ENCODE measurements at places on chromosomes 7 and 10.
A peak's percentile ranks its signal among the peaks of the same experiment; 100 is the strongest.

DNA sequence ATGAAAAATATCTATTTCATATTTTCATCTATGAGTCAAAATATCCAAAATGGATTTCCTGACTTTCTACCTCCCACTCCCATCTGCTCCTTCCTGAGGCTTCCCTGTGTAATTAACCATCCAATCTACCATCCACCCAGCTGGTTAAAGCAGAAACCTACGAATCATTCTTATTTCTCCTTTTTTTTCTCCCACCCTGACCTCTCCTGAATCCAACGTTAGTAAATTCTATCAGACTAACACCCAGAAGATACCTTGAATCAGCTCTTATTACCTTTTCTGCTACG, 3.7 kb upstream of the LIPF start:
- no peak for DNase-seq

DNA sequence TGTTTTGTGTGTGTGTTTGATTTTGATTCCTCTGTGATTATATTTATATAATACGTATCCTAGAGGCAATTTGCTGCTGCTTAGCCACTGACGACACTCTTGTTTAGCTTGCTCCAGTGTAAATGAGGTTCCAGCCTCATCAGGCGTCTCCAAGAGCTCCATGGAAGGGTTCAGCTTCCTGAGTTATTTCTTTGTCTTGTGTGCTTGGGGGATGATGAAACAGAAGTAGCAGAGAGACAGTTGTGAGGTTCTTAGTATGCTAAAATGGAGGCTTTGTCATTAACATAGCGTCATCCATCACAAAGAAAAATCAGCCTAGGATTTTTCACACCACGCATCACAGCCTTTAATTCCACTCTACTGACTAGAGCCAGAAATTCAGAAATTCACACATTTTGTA, 85.1 kb downstream of the KLF6 start:
- DNase-seq: no peak

DNA sequence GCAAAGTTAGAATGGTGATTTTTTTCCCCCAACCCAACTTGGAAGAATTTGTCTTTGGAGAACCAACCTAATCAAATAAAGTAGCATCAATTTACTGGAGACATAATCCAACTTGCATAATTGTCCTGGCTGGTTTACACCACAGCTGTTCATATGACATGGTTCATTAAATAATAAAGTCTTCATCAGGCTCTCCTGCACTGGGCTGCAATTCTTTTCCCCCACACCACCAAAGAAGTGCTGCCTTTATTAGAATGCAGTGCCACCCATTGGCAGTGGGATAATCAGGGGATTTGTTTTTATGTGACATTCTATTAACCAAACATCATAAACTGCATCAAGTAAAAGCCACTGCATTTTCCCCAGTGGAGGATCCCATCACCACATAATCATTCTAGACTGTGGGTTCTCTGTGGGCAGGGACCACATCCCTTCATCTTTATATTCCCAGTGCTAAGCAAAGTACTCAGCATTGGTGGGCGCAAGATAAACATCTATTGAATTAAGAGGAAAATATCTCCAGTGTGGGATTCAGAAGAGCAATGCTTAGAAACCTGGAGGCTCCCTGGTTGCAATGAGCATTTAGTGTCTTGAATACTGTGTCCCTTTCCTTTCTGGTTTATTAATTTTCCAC, 322.0 kb downstream of the KCNMA1 start:
- no peak for DNase-seq

DNA sequence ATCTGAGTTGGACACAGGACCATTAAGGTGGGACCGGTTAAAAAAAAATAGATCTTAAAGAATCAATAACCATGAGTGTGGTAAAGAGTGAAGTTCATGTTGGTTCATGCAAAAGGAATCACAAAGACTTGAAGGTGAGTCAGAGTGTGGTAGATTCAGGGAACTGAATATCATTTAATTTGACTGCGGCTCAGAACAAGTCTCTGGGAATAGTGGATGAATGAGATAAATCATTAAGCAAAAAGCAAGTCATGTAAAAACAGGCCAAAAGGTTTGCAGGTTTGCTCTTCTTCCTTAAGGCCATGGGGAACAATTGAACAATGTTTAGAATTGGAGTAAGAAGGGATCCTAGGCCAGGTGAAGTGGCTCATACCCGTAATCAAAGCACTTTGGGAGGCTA, 385.8 kb downstream of the ETV1 start:
- no peak for DNase-seq

DNA sequence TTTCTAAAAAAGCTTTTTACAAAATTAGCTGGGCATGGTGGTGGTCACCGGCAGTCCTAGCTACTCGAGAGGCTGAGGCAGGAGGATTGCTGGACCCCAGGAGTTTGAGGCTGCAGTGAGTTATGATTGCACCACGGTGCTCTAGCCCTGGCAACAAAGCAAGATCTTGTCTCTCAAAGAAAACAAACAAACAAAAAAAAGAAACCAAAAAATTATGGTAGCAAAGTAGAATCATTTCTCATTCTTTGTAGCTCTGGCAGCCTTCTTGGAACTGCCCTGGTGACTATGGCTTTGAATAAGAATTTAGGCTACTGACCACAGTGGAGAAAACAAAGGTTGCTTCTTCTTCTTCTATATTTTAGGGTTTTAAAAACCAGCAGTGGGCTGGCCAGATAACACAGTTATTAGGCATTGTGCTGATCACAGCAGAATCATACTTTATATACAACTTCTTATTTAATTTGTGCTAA, 41.9 kb upstream of the PRKAR2B start:
- DNase-seq: no peak

- DNase-seq: no peak
These were observed 83.4 kb upstream of the SMNDC1 start for GRCh38 chr10:110387983-110388686.

- DNase-seq: no peak
These were observed 36.4 kb downstream of the ZRANB1 start for GRCh38 chr10:124978376-124978725.

GRCh38 chr7:117220836-117221235, 102.0 kb downstream of the WNT2 start:
- DNase-seq: no peak

- DNase-seq: no peak
These were observed 69.0 kb downstream of the PRSS58 start for GRCh38 chr7:142188846-142189245.

DNA sequence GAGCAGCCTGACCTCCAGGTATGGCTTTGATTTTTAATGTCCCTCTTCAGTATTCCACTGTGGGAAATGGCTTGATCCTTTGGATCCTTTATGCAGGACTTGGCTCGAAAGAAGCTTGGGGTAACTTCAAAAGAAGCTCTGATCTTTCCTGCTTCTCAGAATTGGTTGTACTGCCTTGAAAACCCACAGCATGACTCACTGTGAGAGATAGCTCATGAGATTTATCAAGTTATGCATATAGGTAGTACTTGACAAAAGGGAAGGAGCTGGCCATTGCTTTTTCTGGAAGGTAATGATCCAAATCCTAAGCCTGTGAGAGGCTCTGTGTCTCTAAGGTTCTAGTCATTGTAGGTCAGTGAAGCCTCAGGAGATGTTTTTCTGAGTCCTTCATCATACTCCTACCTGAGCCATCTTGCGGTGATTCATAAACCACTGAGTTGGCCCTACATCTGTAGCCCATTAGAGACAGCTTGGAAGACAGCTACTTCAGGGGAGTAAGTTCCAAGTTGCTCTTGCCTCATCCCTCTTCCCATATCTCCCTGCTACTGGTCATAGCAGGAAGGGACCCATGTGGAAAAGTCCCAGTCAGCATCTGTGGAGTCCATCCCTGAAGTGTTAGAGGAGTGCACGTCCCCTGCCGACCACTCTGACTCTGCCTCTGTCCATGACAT, 36.7 kb upstream of the NFKB2 start:
- no peak for DNase-seq

DNA sequence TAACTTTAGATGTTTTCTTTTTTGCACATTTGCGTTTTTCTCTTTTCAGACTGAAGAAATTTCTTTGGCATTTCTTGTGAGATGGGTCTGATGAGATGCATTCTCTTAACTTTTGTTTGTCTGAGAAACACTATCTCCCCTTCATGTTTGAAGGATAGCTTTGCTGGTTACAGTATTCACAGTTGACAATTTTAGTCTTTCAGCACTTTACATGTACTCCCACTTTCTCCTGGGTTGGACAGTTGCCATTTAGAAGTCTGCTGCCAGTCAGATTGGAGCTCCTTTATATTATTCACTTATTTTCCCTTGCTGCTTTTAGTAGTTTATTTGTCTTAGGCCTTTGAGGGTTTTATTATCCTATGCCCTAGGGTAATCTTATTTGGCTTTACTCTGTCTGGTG, 67.3 kb upstream of the VOPP1 start:
- DNase-seq: no peak

DNA sequence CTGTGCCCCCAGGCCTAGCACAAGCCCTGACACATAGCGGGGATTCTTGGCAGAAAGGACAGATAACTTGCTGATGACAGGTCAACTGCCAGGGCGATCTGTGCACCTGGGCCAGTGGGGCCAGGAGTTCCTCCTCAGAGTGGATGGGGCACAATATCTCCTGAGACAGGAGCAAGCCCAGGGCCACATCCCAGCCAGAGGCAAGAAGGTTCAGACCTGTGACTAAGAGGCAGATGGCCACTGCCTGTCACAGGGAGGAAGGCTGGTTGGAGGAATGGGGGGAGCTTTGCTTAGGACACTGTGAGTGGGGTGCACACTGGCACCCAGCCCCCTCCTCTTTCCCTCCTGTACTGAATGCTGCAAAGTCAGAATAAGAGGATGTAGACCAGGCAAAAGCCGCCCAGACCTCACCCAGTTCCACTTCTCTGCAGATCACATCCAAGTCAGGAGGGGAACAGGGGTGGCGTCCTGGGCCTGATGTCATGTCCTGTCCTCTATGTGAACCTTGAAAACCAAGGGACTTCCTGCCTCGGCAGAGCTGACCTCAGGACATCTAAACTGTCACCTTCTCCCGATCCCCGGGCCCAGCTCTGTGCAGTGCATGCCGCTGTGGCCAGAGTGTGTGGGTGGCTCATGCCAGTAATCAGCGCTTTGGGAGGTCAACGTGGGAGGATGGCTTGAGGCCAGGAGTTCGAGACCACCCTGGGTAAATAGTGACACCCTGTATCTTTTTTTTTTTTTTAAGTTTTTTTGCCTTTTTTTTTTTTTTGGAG, 1.3 kb downstream of the GUSB start:
- DNase-seq: peak; percentile 10

- DNase-seq: no peak
These were observed 7.1 kb upstream of the MUC3A start for GRCh38 chr7:100942045-100942774.

- no peak for DNase-seq
These were observed 69.9 kb downstream of the APBB1IP start for GRCh38 chr10:26508016-26508415.

Data from activated T-helper 1 cell treated with anti-CD3 and anti-CD28 coated beads, Interleukin-2, amount 50 U/mL, for 16 hours (primary cell).